ENCODE measurements at places on chromosomes 2 and 18.

- ATAC-seq, result no peak
Observed at GRCh38 chr2:150806336-150806735, 318.9 kb upstream of the RND3 start.

GRCh38 chr18:62339106-62339988, 14.2 kb downstream of the TNFRSF11A start:
- ATAC-seq, result no peak

- ATAC-seq, result no peak
Observed at GRCh38 chr18:10320791-10321190, 133.6 kb upstream of the APCDD1 start.

GRCh38 chr2:215772003-215772402, 241.3 kb downstream of the MREG start:
- ATAC-seq, result no peak

DNA sequence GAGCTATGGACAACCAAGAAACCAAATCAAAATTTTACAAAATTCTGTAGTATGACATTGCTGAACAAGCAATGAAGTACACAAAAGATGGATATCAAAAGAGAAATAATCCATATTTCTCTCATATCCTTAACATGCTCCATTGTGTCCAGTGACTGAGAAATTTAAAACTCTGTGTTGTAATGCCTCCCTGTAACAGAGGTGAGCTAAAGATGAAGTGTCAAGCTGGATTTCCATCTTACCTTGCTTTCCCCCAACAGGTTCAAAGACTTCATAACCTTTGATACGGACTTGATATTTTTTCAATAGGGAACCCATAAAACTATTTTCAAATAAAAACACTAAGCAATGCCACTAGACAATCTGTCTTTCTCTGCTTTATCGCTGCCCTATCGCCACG, 95.7 kb upstream of the SERTAD2 start:
- no peak for ATAC-seq

GRCh38 chr18:54608028-54608642, 17.1 kb downstream of the DYNAP start:
- ATAC-seq, result no peak

DNA sequence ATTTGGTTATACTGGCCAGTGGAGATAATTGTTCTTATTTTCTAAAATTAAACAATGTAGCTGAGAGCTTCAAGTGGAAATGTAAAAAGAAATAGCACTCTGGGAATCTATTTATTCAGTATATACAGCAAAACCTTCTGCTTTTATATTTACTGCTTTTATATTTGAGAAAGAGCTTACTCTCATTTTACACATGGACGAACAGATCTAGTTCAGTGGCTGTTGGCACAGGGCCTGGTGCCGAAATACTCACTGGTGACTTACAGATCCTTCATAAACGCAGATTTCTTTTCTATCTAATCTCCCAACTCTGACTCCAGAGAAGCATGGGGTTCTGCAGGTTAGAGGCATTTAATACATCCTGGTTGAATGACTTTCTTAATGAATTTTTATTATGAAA, 266.2 kb downstream of the ASXL3 start:
- ATAC-seq, result no peak

Measured in stimulated activated memory B cell treated with anti-CD40 and anti-IgM and Interleukin-4, amounts not matched to agents 10 μg/mL and 1 μg/mL and 100 μg/mL, for 72 hours (primary cell).